NCI-H146 (cell line): ENCODE measurements at places on chromosomes 2 and 18.
A peak's percentile ranks its signal among the peaks of the same experiment; 100 is the strongest.

- no peak for DNase-seq
Measured at GRCh38 chr2:150705357-150705756, 217.9 kb upstream of the RND3 start.

GRCh38 chr2:123826729-123827271, 198.3 kb upstream of the CNTNAP5 start:
- no peak for DNase-seq

GRCh38 chr18:12645751-12646203, 12.1 kb downstream of the SPIRE1 start:
- no peak for DNase-seq

DNA sequence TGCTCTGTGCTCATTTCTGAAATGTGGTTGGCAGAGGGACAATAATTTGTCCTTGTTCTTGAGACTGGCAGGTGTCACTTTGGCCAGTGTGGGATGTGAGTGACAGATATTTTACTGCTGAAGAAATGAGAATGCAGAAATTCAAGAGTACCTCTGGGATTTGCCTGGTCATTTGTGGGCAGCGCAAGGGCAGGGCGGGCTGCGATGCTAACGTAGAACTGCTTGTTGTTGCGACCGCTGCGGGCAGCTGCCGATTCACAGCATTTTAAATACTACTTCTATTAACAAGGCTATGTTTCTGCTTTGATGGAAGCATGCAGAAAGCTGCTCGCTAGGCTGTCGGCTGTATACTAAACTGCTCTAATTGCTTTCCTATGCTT, 268.6 kb downstream of the FIGN start:
- no peak for DNase-seq

- no peak for DNase-seq
Measured at GRCh38 chr2:64987956-64988419, 1.2 kb upstream of the SLC1A4 start.

- DNase-seq, result no peak
Measured at GRCh38 chr18:73244401-73244800, 376.6 kb upstream of the NETO1 start.

DNA sequence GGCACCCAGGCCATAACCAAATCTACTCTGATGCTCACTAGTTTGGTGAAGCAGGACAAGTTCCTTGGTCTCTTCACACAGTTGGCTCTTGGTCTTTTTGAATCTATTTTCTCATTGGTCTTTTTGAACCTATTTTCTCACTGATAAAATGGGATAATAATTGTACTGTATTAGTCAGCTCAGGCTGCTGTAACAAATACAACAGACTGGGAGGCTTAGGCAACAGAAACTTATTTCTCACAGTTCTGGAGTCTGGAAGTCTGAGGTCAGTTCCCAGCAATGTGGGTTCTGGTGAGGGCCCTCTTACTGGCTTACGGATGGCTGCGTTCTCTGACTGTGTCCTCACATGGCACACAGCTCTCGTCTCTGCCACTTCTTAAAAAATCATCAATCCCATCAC, 63.5 kb downstream of the C1D start:
- DNase-seq, result no peak

DNA sequence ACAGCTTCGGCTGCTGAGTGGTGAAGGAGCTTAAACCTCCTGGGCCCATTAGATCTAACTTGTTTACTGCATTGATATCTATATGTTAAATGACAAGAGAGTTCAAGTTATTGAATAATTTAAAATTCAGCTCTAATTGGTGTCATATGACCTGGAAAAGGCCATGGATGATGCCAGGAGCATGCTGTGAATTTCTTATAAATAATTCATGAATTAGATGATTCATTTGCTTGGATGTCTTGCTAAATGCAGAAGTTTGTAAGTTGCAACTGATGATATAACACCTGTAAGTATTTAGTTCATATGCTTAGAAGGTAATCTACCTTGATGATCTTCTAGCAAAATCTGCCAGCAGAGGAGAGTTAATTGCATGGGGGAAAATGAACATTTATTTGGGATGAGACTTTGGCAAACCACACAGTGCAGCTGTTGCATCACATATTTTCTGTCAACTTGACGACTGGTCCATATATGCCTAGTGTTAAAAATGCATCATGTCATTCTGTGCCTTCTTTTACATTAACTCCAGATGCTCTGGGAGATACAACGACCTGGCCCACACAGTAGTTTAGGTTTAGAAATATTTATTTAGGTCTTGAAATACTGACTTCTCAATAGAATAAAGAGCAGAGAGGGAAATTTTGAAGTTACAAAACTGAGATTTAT, 226.3 kb downstream of the KIAA1328 start:
- peak; percentile 15 for DNase-seq

DNA sequence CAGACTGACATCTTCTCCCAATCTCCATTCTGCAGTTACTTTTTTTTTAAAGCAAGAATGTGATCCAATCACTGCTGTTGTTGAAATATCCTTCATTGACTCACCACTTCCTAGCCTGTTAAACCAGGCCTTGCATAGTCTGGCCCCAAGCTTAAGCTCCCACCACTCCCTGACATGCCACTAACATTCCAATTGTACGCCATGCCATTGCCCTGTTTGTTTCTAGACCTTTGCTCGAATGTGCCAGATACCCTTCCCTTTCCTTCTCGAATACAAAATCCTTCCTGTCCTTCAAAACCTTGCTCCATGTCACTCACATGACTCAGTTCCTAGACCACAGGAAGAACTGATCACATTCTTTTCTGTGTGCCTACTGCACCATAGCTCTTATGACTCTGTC, 224.2 kb downstream of the CYRIA start:
- no peak for DNase-seq

DNA sequence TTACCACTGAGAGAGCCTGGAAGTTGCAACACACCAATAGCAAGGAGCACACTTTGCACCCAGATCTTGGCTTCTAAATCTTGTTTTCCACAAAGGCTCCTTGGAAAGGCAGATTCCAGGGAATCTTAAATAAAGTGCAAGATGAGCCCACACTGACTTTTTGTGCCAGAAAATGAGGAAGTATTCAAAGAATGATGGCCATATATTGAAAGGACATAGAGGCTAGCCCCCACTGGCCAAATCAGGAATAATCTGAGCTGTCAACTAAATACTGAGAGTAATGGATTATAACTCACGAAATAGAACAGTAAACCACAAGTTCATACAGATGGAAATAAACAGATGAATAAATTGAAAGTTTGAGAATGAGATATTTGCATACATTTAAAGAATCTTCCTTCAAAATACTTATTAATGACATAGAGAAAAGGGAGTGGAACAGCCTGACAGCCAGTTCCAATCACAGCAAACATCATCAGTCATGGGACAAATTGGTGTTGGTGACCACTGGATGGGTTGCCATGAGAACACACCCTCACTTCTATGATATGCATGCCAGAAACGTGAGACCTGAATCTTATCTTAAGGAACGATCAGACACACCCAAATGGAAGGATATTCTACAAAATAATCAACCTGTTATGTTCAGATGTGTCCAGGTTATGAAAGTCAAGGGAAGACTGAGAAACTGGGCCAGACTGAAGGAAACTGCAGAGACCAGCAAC, 12.2 kb upstream of the ACKR3 start:
- no peak for DNase-seq

DNA sequence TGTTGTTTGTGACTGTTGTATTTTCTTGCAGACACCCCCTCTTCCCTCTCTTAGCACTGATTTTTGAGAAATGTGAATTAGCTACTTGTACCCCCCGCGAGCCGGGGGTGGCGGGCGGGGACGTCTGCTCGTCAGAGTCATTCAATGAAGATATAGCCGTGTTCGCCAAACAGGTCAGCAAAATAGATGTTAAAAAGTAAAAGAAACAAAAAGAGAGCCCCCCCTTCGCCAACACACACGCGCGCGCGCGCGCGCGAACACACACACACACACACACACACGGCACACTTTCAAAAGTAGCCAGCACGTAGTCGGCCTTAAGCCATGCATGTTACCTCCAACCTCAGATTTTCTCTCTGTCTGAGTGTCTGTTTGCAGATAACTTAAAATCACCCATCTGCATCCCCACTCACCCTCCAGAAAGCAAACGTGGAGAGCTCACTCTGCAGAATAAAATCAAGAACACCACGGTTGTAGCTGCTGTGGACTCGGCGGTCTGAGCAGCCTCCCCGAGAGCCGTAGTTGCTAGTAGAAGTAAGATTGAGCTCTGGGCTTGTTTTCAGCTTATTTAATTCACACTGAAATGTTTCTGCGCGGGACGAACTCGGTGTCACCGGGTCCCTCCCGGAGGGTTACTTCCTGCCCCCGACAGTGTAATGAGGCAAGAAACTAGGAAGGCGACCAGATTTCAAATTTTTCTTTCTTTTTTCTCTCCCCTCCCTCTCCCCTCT, 5.1 kb downstream of the MEIS1 start:
- no peak for DNase-seq

DNA sequence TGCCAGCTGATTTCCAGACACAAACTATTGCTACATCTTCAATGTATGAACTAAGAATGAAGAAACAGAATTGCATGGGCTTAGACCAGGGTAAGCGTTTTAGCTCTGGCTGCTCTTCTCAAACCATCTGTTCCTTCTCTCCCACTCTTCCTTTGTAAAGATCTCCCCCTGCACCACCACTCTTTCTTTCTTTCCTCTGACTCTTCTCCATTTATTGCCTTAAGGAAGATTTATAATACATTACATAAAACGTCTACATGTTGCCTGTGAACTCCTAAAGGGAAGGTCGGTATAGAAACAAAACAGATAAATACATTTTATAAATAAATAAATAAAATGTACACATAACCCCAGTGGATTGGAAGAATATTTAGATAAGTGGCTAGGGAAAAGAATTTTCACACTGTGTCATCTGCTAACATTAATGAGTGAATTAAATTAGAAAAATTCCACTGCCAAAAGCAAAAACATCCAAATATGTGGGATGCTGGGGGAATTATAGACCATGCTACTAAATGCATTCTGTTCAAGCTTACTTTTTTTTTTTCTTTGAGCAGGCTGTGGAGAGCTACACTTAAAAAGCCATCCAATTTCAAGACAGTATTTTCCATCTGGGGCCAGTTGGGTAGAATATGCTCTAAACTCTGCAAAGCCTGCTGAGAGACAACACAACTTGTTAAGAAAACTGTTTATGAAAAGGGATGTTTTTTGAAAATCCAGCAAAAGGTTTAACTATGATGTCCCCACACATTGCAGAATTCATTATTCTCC, 41.5 kb downstream of the NCKAP5 start:
- DNase-seq, result no peak

- DNase-seq, result no peak
Measured at GRCh38 chr2:174076040-174076439, 110.9 kb upstream of the SP3 start.

DNA sequence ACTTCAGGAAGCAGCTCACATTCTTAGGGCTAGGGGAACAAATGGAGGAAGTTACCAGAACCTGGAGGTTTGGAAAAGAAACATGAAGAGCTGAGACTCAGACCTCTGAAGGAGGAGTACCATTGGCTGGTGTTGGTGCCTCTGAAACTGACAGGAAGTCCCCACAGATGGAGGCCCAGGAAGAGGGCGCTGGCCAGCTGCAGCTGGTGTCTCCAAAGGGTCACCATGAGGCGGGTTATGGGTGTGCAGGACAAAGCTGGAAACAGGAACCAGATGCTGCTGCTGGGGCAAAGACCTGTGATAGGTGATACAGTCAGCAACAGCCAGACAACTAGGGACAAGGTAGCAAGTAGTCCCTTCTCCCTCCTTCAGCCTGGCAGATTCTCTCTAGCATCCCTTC, 136.5 kb upstream of the SERPINE2 start:
- DNase-seq, result no peak

DNA sequence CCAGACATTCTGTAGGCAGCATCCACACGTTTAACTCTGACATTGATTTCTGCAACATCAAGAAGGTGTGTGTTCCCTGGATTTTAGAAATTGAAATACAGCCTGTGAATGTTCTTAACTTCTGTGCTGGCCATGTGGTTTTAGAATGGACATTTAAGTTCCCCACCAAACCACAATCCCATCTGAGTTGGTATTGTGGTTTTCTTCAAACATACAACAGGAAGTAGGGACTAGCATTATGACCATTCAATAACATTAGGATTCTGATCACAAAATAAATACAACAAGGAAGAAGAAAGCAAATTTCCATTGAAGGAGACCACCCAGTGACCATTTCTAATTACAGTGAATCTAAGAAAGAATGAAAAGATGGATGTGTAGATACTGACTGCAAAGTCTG, 51.2 kb downstream of the MAP3K20 start:
- no peak for DNase-seq

DNA sequence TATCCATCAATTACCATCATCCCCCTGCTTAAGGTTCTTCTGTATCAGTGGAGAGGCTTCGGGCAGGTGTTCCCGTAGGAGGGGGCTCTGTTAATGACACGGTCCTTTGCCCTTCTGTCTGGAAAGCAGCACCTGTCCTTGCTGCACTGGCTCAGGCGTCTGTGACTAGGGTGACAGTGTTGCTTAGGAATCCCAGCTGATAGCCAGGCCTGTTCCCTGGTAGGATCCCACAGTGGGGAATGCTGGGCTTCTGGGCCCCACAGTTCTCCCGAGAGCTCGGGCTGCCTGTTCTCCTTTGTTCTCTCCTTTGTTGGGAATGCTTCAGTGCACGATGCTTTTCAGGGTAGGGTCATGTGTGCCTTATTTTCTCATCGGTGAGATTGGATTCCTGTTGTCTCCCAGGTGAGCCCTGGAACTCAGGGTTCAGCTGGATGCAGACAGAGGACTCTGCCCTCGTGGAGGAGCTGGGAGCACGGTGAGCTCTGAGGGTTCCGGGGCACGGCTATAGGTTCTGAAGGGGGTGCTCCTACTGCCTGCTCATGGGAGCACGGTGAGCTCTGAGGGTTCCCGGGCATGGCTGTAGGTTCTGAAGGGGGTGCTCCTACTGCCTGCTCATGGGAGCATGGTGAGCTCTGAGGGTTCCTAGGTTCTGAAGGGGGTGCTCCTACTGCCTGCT, 9.6 kb downstream of the SNTG2 start:
- no peak for DNase-seq

DNA sequence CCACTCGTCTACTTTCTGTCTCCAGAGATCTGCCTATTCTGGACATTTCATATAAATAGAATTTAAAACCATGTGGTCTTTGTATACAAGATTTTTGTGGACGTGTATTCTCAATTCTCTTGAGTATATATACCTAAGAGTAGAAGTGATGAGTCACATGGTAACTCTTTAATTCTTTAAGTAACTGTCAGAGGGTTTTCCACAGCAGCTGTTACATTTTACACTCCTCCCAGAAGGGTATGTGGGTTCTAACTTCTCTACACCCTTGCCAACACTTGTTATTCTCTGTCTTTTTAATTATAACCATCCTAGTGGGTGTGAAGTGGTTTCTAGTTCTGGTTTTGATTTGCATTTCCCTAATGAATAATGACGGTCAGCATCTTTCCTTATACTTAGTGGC, 70.9 kb downstream of the MAP3K20 start:
- no peak for DNase-seq

GRCh38 chr18:43681661-43682060, 404.4 kb upstream of the SYT4 start:
- DNase-seq, result no peak
